Right cardiac atrium (tissue), 5 donors: ENCODE measurements at places on chromosomes 12 and 14. TPM values are rescaled to one million over a fixed set of nuclear protein-coding genes. Genes with fewer than 3 reads are reported as not detected.

The RIPK3 gene
- 2.9 TPM for total RNA-seq

DNA sequence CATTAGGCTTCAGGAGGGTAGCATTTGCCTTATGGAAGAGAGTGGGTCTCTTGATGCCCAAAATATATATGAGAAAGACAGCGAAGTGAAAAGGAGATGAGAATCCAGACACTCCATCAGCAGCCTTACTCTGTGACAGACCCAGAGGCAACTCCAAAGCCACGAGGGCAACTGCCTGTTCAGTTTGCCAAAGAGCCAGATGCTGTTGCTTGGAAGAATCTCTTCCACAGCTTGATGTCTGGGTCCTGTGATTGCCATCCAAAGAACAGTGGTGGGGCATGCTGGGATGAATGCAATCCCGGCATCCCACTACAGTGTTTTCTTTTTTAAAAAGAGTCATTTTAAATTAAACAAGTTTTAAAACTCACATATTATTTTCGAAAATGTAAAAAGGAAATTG, 10.9 kb upstream of the OTX2 start:
- no peak for DNase-seq

- no peak for DNase-seq
Measured at GRCh38 chr14:73623504-73624054, 11.3 kb downstream of the ACOT6 start.

DNA sequence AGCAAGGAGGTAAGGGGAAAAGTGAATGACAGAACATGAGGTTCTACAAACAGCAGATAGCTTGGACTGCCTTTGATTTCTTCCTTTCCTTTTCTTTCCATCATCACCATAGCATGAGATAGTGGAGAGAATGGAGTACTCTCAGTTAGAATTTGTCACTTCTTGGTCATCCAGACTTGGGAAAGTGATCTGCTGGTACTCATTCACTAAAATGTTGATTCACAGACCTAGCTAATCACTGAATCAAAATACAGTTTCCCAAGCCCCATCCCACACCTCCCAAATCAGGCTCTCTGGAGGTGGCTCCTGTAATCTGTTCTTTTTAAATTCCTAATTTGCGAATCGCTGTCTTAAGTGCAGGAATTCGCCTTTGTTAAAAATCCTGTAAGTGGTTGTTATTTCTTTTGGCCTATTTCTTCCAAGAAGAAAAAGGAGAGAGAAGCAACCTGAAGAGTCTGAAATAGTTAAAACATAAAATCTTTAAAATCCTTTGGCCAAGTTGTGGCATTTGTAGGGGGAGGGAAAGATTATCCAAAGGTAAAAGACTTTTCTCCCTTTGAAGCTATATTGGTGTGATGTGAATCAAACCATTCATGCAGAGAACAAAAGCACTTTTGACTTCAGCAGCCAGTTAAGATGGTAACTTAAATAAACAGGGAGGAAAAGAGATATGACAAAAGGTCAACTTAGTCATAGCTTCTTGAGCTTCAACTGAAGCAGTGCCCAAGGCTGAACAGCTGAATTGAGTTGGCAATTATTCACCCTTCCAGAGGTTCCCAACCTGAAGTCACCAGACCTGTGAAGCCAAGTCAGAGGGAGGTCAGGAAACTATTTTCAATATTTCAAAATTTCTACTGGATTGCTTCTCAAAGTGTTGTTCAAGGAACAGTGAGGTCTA, 255.1 kb upstream of the KRR1 start:
- no peak for DNase-seq

- DNase-seq: no peak
Measured at GRCh38 chr14:72665259-72665658, 228.6 kb downstream of the DPF3 start.

GRCh38 chr12:15522574-15523187, 200.4 kb downstream of the PTPRO start:
- no peak for DNase-seq

The ING4 gene
- 31.2 TPM for total RNA-seq

GRCh38 chr12:32125455-32126084, 18.9 kb downstream of the BICD1 start:
- no peak for DNase-seq

- no peak for DNase-seq
Measured at GRCh38 chr12:107539196-107539939, 146.2 kb upstream of the PWP1 start.

The ERH gene
- 129 TPM for total RNA-seq

DNA sequence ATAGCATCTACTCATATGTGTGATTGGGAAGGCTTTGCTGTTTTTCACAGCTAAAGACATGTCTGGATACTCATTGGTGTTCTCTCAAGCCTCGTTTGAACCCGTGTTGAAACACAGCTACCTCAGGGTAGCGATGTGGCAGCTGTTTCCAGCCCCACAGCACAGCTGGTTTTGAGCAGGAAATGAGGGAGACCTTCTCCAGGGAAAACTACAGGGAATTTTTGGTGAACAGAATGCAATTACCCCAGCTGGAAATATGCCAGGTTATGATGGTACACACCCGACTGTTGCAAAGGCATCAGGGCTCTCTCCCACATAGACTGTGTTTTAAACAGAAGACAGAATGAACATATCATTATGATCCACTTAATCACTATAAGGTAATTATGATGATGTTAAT, 828.9 kb downstream of the VRK1 start:
- no peak for DNase-seq

The SMIM41 gene
- total RNA-seq: 0.95 TPM

The KRT3 gene
- total RNA-seq: not detected

DNA sequence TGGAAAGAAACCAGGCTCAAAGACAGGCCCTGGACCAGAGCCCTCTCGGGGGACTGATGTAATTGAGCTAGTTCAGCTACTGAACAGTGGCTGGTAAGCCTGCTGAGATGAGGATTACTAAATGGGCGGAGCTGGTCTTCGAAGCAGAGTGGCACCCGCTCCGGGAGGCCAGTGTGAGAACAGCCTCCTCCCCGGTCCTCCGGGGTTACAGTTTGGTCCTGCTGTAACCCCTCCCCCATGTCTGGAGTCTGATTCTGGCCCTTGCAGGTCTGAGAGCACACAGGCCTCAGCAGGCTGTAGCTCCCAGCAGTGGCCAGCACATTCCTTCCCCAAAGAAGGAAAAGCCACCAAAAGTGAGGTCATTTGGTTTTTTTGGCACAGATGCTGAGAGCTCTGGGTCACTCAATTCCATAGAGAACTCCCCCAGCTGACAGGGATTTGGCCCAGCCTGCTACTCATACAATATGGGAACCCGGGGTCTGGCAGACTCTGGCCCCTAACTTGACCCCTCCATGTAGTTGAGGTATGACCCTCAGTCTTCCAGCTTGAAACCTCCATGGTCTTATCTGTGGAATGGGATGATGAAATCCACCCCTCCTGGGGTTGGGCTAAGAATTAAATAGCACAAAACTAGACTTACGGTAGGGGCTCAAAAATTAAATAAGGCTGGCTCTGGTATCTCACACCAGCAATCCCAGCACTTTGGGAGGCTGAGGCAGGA, 39.0 kb downstream of the ACTN1 start:
- DNase-seq: peak; percentile 93

DNA sequence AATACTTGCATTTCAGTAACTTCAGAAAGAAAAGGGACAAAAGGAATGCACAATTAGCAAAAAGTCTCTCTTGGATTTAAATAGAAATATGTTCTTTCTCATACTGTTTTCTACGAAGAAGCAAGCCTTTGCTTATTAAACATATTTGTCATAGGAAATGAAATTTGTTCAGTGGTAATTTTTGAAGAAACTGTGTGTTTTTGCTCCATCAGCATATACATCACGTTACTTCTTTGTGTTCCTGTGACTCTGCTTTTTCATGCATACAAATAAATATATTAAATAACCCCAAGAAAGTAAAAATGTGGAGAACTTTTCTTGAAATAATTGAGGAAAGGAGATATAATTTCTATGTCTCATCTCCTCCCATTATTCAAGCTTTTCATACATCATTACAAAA, 39.7 kb downstream of the CD163L1 start:
- DNase-seq: no peak

The TTC9 gene
- 1.7 TPM for total RNA-seq

DNA sequence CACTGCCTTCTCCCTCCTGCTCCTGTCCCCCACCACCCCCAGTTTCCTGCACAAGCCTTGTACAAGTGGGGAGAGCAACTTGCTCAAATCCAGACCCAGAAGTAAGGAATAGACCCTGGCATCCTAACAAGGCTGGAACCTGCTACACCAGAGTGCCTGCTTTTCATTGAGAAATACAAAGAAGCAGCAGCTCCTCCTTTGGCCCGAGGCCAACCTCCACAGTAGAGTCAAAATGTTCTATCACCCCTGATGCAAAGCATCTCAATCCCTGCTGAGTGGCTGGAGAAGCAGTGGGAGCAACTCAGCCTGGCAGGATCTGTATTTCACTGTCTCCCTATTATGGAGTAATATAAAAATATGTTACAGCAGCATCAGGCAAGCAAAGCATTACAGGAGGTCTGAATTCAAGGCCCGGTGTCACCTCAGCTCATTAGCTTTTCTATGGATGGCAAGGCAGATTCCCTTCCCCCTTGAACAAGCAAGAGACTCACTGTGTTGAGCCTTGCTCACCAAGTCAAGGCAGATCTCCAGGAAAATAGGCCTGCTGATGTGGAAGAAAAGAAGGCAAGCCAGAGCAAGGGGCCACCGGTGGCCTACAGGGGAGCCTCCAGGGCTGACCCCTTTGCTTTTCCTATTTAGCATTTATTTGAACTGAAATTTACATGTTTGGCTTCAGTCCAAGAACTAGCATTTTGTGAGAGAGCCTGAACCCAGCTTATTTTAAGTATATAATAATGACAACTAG, 186.3 kb upstream of the EGLN3 start:
- peak; percentile 70 for DNase-seq

The ZDHHC22 gene
- total RNA-seq: not detected

DNA sequence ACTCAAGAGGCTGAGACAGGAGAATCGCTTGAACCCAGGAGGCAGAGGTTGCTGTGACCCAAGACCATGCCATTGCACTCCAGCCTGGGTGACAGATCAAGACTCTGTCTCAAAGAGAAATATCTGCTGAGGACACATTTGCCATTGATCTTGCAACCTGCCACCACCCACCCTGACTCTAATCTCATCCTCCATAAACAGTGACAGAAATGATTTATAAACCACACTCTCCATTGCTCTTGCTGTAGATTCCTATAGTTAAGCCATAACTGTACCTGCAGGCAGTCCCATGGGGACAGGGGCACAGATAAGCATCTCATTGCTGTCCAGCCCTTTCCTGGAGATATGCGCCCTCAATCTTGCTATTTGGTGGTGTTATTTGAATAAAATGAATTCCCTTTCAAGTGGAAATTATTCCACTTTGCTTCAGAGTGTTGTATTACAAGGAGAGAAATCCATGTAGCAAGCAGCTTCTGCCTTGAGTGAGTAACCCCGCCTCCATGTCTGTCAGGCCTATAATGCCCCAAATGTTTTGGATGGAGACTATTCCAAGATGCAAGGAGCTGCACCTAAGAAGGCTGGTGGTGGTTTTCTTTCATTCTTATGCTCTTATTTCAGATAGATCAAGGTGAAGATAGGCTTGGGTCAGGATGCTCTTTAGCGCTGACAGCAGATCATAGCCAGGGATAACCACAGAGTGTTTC, 3.0 kb upstream of the ZDHHC22 start:
- DNase-seq: no peak

DNA sequence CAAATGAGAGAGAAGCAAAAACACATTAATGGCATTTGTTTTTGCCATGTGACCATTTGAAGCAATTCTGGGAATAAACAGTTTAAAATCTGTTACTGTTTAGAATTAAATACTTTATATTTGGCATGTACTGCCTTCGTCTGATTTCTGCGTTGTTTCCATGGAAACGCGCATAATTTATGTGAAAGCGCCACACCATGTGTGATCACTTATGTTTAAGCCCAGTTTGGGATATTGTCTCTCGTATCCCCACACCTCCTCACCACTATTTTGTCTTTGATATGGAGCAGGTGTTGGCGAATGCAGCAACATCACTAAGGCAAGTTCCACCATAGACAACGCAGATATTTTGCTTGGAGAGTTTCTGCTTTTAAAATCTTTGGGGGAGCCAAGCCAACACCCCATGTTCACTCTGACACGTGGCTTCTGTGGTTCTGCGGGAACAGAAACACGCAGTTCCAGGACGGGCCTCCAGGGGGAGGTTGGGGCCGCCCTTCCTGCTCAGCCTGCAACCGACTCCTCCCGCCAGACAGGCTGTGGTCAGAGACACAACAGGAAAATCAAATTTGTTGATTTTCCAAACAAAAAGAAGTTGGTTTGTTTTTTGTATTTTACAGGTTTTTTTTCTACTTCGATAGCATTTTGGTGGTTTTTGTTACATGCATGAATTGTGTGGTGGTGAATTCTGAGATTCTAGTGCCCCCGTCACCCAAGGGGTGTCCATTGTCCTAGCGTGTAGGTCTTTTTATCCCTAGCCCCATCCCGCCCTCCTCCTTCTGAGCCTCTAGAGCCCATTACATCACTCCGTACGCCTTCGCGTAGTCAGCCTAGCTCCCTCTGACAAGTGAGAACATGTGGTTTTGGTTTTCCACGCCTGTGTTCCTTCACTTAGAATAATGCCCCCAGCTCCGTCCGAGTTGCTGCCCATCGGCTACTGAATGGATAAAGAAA, 101.9 kb upstream of the SFSWAP start:
- DNase-seq: peak; percentile 88

The STXBP6 gene
- 31.7 TPM for total RNA-seq

The MSI1 gene
- total RNA-seq: 10.7 TPM

- DNase-seq: no peak
Measured at GRCh38 chr12:31869972-31870371, 89.2 kb upstream of the RESF1 start.

DNA sequence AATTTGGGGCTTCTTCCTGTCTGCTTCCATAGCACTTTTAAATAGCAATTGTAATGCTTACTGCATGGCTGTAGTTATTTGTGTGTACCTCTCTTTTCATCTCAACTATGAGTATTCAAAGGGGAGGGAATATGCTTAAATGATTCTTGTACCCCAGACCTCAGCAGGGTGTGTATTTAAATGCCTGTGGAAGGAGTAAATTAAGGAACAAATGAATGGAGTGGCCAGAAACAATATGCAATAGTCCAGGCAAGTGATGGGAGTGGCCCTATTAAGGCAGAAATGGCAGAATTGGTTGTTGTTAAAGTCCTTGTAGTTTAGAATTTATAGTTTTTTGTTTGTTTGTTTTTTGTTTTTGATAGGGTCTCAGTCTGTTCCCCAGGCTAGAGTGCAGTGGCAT, 1.5 kb downstream of the RAD51B start:
- no peak for DNase-seq
